Posterior cingulate gyrus (tissue), 11 donors: ENCODE measurements at places on chromosomes 3 and 15.

- no peak for DNase-seq
These were observed 78.7 kb downstream of the USP13 start for GRCh38 chr3:179731544-179731943.

GRCh38 chr15:29343229-29343628 lies 73.6 kb upstream of the NSMCE3 start:
- no peak for DNase-seq

- DNase-seq: no peak
These were observed 24.5 kb upstream of the PLA2G4D start for GRCh38 chr15:42118650-42119445.

GRCh38 chr15:45386420-45386819 lies 8.1 kb upstream of the GATM start:
- DNase-seq: peak; percentile 51

GRCh38 chr15:38252481-38253350 lies at the start of gene SPRED1:
Gene SPRED1, plus strand, starts transcription at chr15:38252836. Its CDS starts 350 bp downstream, at chr15:38253186.
- peak; percentile 62 for DNase-seq
